ENCODE measurements at places on chromosomes 7 and 10.

GRCh38 chr7:116782177-116782711, 80.1 kb upstream of the CAPZA2 start:
- DNase-seq, result no peak

GRCh38 chr10:58642916-58643428, 130.3 kb downstream of the BICC1 start:
- no peak for DNase-seq

DNA sequence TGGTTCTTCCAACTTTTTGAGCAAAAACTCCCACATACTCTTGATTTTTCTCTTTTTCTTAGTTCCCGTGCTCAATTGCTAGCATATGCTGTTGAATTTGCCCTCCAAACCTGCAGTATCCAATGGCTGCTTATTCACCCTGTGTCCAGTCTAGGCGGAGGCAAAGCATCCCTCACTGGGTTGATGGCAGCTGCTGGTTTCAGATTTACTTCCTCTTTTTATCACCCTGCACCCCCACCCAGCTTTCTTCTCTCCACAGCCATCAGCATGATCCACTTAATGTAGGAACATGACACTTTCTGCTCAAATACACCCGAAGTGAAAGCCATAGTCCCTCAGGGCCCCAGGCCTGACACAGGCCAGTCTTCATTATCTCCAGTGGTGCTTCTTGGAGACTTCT, 87.6 kb upstream of the ADARB2 start:
- DNase-seq, result no peak

- DNase-seq, result no peak
Observed at GRCh38 chr7:118053353-118053752, 130.6 kb upstream of the LSM8 start.
